ENCODE measurements at places on chromosomes 1 and 21. TPM values are rescaled to one million over a fixed set of nuclear protein-coding genes. Genes with fewer than 3 reads are reported as not detected.

DNA sequence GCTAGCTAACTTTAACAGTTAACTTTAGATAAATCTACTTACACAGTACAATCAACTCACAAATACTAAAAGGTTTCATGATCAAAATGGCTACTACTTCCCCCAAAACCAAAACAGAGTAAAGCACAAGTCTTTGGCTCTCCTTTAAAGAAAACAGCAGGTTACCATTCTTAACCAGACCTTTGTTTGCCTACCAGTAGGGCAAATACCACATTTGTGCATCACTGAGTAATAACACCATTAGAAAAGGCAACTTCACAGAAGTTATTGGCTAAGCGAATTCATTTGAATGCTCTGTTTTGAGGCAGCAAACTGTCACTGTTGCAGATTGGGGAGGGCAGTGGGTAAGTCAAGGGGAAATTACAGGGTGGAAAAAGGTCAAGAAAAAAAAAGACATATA is 17.3 kb upstream of the SERPINC1 start:
- no peak for DNase-seq

Gene TNFRSF4
- total RNA-seq, result 10.7 TPM

DNA sequence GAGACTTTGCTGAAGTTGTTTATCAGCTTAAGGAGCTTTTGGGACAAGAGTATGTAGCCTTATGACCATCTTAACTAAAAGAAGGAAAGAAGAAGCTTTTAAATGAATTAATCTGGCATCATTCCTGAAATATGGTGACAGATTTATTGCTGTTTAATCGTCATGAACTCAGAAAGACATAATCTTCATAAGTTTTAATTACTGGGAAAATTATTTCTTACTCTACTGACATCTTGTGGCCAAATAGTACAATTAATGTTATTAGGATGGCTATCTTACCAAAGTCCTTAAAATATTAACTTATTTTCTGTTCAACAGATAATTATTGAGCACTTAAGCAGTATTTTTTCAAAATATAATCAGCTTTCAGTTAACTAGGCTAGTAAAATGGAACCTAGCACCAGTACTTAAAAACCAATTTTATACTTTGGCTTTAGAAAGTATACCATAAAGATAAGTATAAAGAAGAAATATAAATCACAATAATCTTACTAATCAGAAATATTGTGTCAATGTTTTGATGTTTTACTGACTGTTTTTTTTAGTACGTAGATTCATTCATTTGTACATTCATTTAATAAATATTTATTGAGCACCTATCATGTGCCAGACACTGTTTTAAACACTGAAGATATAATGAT is 34.7 kb upstream of the GPR25 start:
- DNase-seq, result no peak

Gene DPT
- total RNA-seq, result 310 TPM

Gene C1orf87
- not detected for total RNA-seq

Gene SLC45A3
- total RNA-seq, result 2.0 TPM

Gene PDPN
- total RNA-seq, result 66.3 TPM

Gene S100A8
- 674 TPM for total RNA-seq

- no peak for DNase-seq
Measured at GRCh38 chr1:150596976-150597375, 17.6 kb upstream of the MCL1 start.

Gene OPTC
- not detected for total RNA-seq

- no peak for DNase-seq
Measured at GRCh38 chr1:231763456-231763855, 136.9 kb downstream of the DISC1 start.

Gene NVL
- total RNA-seq, result 23.0 TPM

DNA sequence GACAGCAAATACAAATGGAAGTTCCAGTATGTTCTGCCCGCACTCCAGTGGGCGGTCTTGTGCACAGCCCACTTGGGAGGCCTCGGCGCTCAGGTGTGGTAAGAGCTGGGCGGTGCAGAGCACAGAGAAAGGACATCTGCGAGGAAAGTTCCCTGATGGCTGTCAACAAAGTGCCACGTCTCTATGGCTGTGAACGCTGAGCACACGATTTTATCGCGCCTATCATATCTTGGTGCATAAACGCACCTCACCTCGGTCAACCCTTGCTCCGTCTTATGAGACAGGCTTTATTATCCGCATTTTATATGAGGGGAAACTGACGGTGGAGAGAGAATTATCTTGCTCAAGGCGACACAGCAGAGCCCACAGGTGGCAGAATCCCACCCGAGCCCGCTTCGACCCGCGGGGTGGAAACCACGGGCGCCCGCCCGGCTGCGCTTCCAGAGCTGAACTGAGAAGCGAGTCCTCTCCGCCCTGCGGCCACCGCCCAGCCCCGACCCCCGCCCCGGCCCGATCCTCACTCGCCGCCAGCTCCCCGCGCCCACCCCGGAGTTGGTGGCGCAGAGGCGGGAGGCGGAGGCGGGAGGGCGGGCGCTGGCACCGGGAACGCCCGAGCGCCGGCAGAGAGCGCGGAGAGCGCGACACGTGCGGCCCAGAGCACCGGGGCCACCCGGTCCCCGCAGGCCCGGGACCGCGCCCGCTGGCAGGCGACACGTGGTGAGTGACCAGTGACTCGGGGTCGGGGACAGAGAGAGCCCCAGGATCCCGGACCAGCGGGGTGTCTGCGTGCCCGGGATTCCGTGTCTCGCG is at the start of gene IL12RB2:
Gene IL12RB2, plus strand, starts transcription at position 623 of the 810 bp plus-strand sequence. CDS start 12,496 bp downstream, outside the sequence.
- no peak for DNase-seq

- DNase-seq, result no peak
Measured at GRCh38 chr1:154342132-154342531, 16.8 kb downstream of the ATP8B2 start.
